ENCODE measurements at places on chromosomes 2 and 18.

- DNase-seq, result no peak
Observed at GRCh38 chr2:173606619-173607248, 252.1 kb downstream of the CDCA7 start.

DNA sequence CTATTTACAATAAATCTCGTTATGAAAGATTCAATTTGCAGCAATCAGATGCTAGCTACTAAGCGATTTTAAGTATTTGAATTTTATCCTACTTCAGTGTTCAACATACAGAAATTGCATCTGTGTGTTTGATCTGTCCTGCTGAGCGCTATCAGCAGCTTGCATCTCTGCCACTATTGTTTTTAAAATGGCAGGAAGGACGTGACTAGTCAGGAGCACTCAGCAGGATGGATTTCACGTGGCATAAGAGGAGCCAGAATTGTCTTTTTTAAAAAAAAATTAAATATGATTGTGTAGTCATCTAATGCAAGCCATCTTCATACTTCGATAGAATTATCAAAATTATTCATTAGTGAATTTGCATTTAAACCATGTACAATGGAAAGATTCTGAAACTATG lies 2.8 kb upstream of the KLHL14 start:
- DNase-seq, result no peak

GRCh38 chr2:74835831-74836674 lies 2.1 kb downstream of the HK2 start:
- no peak for DNase-seq

DNA sequence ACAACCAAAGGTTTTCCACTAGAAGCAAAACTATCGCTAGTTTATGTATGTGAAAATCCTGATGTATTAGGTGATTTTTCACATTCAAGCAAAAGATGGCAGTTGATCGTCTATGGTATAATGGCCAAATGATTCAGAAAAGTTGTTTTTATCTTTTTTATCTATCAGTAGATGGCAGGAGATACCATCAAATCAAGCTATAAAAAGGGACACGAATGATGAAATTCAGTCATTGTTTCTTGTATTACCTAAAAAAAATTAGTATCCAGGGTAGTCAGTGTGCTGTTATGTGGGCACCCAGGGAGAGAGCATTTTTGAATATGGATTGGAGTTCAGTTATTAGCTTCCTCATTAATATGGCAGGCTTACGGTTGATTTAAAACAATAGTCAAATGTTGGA lies 22.9 kb upstream of the CAVIN2 start:
- no peak for DNase-seq

- no peak for DNase-seq
Observed at GRCh38 chr18:22015156-22015555, 154.2 kb upstream of the GATA6 start.

DNA sequence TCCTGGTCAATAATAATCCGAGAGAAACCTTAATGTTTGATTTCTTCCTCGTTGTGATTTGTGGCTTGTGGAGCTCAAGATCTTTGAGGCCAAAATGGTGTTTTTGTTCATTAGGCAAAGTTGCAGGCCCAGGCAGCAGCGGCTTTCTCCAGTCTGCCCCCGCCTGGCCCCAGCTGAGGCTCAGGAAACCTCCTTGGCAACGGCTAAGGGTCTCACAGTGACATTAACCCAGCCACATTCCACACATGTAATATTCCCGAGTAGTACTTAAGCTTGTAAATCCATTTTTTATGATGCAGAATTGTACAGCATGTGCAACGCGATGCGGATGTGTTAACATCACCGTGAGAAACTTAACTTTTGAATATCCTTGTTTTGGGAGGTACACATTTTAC lies 200.1 kb downstream of the BCL11A start:
- DNase-seq, result no peak

GRCh38 chr2:15673919-15674636 lies 82.4 kb downstream of the DDX1 start:
- DNase-seq, result no peak

- no peak for DNase-seq
Observed at GRCh38 chr18:71327850-71328249, 1039.0 kb downstream of the SOCS6 start.

GRCh38 chr2:185274718-185275484 lies 463.7 kb upstream of the FSIP2 start:
- no peak for DNase-seq

GRCh38 chr18:67525328-67526099 lies 9.0 kb upstream of the DSEL start:
- DNase-seq, result peak; percentile 42

- no peak for DNase-seq
Observed at GRCh38 chr2:30266051-30266621, 34.8 kb downstream of the LBH start.

GRCh38 chr2:10430886-10431622 lies 17.1 kb downstream of the ODC1 start:
- no peak for DNase-seq

- no peak for DNase-seq
Observed at GRCh38 chr18:77218642-77219041, 31.0 kb upstream of the GALR1 start.

DNA sequence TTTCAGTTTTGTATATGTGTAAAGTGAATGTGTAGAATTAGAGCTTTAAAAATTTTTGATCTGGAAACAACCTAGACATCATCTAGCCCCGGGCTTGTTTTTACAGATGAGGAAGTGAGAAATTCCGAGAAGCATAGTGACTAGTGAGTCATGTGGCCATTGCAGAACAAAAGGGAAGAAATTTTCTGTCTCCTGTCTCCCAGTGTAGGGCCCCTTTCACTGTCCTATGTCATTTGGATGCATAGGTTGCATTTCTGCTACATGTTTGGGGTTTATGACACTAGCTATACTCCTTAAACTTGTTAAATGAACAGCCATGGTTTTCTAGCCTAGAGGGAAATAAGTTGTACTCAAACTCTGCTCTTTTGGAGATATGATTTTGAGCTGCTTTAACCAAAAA lies 84.6 kb downstream of the PLCL1 start:
- no peak for DNase-seq

DNA sequence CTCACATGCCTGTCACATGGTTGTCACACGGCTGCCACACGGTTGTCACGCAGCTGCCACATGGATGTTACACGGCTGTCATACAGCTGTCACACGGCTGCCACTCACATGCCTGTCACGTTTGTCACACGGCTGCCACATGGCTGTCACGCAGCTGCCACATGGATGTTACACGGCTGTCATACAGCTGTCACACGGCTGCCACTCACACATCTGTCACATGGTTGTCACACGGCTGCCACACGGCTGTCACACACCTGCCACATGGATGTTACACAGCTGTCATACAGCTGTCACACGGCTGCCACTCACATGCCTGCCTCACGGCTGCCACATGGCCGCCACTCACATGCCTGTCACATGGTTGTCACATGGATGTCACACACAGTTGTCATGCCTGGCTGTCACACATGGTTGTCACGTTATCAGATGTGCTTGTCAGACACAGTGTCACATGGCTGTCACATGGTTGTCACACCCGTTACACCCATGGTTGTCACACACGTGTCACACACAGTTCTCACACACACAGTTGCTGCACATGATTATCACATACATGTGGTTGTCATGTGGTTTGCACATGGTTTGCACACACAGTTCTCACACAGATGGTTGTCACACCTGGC lies 19.4 kb downstream of the KCNG2 start:
- no peak for DNase-seq

- DNase-seq, result peak; percentile 16
Observed at GRCh38 chr2:231355508-231356465, 39.7 kb upstream of the B3GNT7 start.

DNA sequence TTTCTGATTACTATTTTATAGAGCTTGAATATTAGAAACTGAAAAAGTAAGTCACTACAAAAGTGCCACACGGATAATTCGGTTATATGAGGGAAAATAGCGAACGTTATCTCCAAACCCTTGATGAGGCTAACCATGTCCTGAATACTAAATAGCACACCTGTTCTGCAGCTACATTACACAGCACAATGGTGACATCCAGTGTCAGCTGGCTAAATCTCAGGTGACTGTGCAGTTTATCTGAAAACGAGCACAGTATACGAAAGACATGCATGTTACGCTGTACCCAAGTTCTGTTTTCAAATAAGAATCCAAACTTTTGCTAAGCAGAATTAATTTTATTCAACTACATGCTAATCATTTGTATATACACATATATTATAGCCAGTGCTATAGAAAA lies 9.0 kb downstream of the CCDC68 start:
- no peak for DNase-seq

- DNase-seq, result no peak
Observed at GRCh38 chr18:41462946-41463345, 492.1 kb upstream of the PIK3C3 start.

- no peak for DNase-seq
Observed at GRCh38 chr2:106197878-106198277, 3.8 kb upstream of the UXS1 start.

- DNase-seq, result no peak
Observed at GRCh38 chr18:37710726-37711125, 145.1 kb upstream of the CELF4 start.

DNA sequence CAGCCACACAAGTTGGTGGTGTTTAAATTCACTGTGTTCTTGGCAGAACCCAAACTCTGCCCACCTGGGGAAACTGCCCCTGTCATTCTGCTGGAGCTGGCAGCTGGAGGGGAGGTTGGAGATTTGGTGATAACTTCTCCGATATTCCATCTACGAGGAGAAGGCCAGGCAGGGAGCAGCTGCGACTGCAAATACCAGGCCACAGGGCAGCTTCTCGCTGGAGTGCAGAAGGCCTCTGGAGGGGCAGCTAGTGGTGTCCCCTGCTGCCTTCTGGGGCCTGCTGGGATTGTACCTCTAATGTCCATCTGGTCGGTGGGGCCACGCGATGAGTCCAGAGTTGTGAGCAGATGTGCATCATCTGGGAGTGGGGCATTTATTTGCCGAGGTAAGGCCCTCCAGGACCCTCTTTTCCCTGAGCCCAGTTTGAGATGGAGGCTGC lies 98.9 kb downstream of the ACKR3 start:
- DNase-seq, result no peak

DNA sequence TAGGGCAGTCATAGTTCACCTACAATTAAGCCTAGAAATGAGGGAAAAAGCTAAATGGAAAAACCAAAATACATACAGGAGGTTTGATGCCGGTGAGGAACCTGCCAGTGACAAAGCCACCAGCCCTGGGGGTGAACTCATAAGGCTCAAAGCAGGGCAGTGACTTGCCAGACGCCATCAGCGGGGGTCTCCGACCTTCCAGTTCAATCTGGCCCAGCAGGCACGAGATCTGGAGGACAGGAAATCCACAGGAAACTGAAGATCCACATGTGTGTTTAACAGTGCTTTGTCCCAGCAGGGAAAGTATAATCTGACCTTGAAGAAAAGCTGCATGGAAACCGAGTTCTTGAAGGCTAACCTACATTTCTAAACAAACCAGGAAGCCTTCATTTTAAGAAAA lies 60.1 kb downstream of the POLR1A start:
- no peak for DNase-seq

GRCh38 chr2:184113696-184114403 lies 484.5 kb upstream of the ZNF804A start:
- DNase-seq, result no peak

- no peak for DNase-seq
Observed at GRCh38 chr2:88283886-88284592, 113.9 kb downstream of the THNSL2 start.

- no peak for DNase-seq
Observed at GRCh38 chr2:1663621-1664020, 80.7 kb downstream of the PXDN start.

DNA sequence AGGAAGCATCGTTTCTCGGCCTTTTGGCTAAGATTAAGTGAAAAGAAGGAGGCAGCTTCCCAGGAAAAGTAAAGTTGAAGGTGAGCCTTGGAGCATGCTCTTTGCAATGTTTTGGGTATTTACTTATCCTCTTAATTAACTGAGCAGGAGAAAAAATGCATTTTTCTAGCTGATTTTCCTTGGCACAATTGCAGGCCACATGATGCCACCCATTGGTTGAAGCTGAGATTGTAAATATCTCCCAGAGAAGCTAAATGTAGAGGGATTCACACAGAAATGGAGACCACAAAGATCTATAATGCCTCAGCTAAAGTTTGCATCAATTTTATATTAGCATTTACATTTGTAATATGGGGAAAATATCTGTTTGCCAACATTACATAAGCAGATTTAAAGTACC lies 294.1 kb downstream of the KCNS3 start:
- DNase-seq, result no peak

DNA sequence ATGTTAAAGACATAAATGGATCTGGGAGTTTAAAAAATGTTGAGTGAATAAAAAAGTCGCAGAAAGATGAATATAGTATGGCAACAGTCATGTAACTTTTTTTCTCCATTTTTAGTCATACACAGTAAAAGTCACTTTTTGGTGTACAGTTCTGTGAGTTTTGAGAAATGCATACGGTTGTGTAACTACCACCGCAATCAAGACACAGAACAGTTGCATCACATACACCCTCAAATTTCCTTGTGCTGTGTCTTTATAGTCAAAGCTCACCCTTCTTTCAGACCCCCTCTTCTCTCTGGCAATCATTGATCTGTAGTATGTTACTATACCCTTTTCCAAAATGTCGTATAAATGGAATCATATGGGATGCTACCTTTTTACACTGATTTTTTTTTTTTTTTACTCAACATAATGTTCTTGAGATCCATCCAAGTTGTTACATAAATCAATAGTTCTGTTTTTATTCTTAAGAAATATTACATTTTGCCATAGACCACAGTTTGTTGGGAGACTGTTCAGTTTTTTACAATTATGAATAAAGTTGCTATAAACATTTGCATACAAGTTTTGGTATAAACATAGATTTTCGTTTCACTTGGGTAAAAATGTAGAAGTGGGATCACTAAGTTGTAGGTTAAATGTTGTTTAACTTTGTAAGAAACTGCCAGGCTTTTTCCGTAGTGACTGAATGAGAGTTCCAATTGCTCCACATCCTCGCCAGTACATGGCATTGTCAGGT lies 35.4 kb upstream of the AGFG1 start:
- no peak for DNase-seq

DNA sequence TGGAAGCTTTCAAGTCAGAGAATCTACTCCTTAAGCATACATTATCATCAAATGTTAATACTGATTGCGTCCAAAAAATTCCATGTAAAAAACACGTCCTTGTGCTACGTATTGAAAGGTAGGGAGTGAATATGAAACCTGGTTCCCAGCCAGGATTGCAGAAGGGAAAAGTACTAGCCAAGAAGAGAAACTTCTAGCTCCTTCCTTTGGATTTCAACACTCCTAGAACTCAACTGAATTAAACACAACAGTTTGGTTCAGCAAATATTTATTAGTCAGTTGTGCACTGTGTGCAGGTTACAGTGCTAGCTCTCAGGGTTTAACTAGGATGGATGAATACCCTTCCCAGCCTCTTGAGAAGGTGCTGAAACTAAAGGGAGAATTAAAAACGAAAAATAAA lies 33.9 kb upstream of the FHL2 start:
- DNase-seq, result no peak

Data from left ventricle myocardium inferior (tissue), 1 donor.